ENCODE measurements at places on chromosomes 3 and 15. TPM values are rescaled to one million over a fixed set of nuclear protein-coding genes. Genes with fewer than 3 reads are reported as not detected.
A peak's percentile ranks its signal among the peaks of the same experiment; 100 is the strongest.

DNA sequence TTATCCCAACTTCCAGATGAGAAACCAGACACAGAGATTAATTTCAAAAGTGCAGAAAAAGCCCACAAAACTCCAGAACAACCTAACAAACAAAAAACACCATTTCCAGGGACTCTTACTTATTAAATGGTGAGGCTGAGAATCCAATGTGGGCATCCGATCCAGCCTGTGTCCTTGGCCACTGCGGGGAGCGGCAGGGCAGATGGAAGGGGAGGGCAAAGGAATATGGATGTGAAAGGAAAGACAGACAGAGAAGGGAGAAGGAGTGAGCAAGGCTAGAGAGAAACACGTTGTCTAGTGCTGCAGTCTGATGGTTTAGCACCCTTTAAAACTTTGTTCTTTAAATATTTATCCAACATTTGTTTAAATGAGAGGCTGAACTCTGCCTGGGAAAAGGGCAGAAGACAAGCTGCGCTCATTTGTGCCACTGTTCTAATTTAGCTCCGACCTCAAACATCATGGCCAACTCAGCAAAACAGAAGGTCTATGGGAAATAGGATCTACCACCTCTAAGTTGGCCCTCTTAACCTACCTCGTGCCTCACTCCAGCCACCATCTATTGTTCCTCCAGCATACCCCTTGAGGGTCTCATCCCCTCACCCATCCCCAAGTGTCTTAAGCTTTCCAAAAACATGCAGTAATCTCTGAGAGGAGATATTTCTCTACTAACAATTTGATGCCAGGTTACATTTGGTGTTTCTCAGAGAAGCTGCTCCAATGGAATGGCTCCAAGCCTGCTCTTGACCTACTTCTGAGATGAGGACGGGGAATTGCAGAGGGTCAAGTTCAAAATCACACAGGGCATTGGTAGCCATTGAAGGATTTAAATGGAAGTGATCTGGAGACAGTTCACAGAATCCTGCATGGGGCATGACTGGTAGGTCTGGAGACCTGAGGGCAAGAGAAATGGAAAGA is 77.4 kb downstream of the CD47 start:
- DNase-seq, result no peak

- no peak for DNase-seq
Measured at GRCh38 chr15:28017423-28017924, 81.6 kb downstream of the OCA2 start.

DNA sequence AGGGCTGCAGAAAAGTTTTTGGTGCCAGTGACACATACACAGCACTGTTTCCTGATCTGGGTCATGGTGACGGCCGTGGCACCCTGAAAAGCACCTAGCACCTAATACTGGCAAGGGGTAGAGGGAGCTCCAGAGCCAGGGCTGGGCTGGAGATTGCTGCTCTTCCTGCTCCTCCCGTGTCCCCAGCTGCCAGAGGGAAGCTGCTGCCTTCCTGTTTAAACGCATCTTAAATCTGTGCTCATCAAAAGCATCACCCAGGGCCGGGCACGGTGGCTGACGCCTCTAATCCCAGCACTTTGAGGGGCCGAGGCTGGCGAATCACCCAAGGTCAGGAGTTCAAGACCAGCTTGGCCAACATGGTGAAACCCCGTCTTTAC is 156.7 kb upstream of the MEF2A start:
- peak; percentile 57 for DNase-seq

The EPHB3 gene
- total RNA-seq, result 10.2 TPM

GRCh38 chr15:26551473-26551872 is 221.4 kb downstream of the GABRB3 start:
- no peak for DNase-seq

GRCh38 chr3:100912571-100912970 is 80.7 kb downstream of the ABI3BP start:
- no peak for DNase-seq

The ZBBX gene
- not detected for total RNA-seq

GRCh38 chr3:190299969-190300368 is 22.3 kb downstream of the CLDN1 start:
- no peak for DNase-seq

- DNase-seq, result no peak
Measured at GRCh38 chr3:16932877-16933276, 48.1 kb downstream of the PLCL2 start.

DNA sequence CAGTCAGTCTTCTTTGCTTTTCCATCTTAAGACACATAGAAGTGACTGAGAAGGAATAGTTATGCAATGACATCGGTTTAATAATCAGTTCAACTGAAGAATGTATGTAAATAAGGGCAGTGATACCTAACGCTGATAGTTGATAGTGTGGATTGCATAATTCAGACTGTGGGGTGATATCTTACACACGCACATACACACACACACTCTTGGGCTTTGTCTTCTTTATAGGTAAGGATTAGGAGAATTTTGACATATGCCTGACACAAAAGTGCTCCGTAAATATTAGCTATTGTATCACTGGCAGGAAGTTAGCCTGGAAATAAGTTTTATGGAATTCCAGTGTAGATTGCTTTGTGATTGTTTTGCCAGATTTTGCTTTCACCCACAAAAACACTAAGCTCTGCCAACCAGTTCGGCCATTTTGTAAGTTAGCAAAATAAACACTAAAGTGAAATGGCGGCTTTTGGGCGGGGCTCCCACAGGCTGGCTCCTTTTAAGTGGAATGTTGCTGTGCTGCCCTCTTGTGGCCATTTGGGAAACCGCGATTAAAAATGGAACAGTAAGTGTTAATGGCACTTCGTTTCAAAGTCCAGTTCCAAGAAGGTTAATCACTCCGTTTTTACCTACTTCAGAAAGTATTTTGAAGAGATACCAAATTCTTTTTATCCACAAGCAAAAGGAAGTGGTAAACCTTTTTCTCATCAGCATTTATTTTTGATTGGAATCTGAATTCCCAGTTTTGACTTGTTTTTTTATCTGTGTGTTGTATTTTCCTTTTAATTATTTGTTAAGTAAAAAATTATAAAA is 17.7 kb downstream of the CHD2 start:
- peak; percentile 97 for DNase-seq

- no peak for DNase-seq
Measured at GRCh38 chr15:73727330-73727976, 25.7 kb downstream of the INSYN1 start.

- DNase-seq, result no peak
Measured at GRCh38 chr15:99324082-99324620, 72.9 kb downstream of the LRRC28 start.

DNA sequence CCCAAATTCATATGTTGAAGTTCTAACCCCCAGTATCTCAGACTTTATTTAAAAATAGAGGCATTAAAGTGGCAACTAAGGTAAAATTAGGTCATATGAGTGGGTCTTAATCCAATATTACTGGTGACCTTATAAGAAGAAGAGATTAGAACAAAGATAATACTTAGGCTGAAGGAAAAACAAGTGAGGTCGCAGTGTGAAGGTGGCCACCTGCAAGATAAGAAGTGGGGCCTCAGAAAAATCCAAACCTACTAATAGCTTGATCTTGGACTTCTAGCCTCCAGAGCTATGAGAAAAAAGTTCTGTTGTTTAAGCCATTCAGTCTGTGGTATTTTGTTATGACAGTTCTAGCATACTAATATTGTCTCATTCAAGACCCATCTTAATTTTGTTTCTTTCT is 159.9 kb upstream of the PEX5L start:
- DNase-seq, result no peak

DNA sequence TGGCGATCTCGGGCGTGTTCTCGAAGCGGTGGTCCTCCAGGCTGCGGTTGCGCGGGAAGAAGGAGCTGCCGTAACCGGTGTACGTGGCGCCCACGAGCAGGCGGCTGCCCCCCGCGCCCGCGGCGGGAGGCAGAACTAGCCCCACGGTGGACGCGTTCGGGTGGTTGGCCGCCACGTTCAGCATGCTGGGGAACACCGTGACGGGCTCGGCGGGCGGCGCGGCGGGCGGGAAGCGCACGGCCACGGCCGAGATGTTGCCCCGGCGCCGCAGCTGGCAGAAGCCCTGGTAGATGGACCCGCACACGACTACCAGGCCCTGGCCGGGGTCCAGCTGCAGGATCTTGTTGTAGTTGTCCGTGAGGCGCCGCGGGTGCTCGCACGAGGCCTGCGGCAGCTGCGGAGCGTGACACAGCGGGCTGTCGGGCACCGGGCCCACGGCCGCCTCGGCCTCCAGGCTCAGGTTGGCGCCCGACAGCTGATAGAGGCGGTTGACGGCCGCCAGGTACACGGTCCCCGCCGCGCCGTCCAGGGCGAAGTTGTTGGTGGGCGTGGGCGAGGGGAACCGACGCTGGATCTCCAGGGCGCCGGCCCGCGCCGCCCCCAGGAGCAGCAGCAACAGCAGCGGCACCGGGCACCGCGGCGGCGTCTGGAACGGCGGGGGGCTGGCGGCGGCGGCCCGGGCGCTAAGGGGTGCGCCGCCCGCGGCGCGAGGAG is 397 bp downstream of the PLXND1 start:
- DNase-seq, result no peak

- no peak for DNase-seq
Measured at GRCh38 chr3:187025656-187026316, 95.5 kb downstream of the ST6GAL1 start.

- no peak for DNase-seq
Measured at GRCh38 chr3:31461426-31461825, 71.3 kb upstream of the STT3B start.

Data from mucosa of gallbladder (tissue), 1 donor.